Activated T-helper 1 cell treated with anti-CD3 and anti-CD28 coated beads, Interleukin-12 subunit alpha, Interleukin-12 subunit beta, Interleukin-2, Interleukin-4 antibody, amounts not matched to agents 30 ng/mL and 10 ng/mL and 1 ng/mL, durations not matched to agents 14 hours and 24 hours and 36 hours (primary cell): ENCODE measurements at places on chromosomes 7 and 10. TPM values are rescaled to one million over a fixed set of nuclear protein-coding genes. Genes with fewer than 3 reads are reported as not detected.

GRCh38 chr7:21173436-21173835 is 254.4 kb upstream of the SP4 start:
- H3K36me3 ChIP-seq = no peaks in the 10 kb centered on the region
- H3K4me3 ChIP-seq = no peak overlapping the region
- H3K27me3 ChIP-seq = peaks cover 20% of the 10 kb centered on the region

DNA sequence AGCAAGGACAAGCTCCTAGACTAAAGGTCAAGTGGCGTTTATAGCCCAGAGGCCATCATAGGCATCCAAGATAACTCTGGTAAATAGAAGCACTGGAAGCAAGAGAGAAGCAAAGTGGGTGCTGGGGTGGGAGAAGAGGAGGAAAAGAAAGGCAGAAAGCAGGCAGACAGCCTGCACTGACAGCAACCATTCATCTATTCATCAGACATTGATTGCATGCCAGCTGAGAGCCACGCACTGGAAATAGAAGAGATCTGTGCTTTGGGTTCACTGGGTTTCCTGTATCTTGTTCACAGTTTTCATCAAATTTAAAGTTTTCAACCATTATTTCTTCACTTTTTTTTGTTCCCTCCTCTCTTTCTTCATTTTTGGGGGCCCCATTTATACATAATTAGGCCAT is 4.7 kb upstream of the SLIT1 start:
- H3K36me3 ChIP-seq = no peaks in the 10 kb centered on the region
- no peak overlapping the region for H3K27ac ChIP-seq
- H3K4me3 ChIP-seq = no peak overlapping the region
- peaks cover under 1% of the 10 kb centered on the region for H3K4me1 ChIP-seq
- DNase-seq = no peak

GRCh38 chr10:113397047-113397446 is 155.8 kb upstream of the HABP2 start:
- H3K36me3 ChIP-seq = no peaks in the 10 kb centered on the region
- H3K4me1 ChIP-seq = no peaks in the 10 kb centered on the region
- no peak for DNase-seq
- no peak overlapping the region for H3K27ac ChIP-seq
- peaks cover 3% of the 10 kb centered on the region for H3K27me3 ChIP-seq

DNA sequence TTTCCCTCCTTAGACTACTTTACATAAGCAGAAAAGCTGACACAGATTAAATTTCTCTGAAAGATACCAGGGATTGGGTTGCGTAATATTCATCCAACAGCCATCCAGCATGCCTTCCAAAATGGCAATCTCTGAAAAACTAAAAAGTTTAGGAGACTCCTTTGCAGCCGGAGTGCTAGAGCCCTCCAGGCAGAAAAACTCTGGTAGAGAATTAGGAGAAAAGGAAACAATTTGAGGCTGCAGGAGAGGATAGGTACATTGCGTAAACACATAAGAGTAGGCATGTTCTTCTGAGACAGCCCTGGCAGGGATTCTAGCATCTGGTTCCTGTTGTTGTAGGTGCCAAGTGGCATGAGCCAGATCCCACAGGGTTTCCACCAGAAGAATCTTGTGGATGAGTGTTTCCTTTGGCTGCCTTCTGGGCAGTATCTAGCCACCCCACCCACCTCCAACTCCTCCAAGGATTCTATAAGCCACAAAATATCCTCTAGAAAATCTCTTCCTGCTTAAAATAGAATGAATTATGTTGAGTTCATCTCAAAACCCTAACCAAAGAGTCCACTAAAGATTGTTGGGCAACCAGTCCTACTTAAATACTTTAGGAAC is 402.4 kb downstream of the HGF start:
- DNase-seq = no peak
- no peaks in the 10 kb centered on the region for H3K4me1 ChIP-seq
- no peak overlapping the region for H3K27ac ChIP-seq
- H3K36me3 ChIP-seq = no peaks in the 10 kb centered on the region
- H3K27me3 ChIP-seq = no peaks in the 10 kb centered on the region

- peaks cover 50% of the 10 kb centered on the region for H3K4me1 ChIP-seq
- H3K27ac ChIP-seq = peak overlapping the region; percentile 55
- no peaks in the 10 kb centered on the region for H3K27me3 ChIP-seq
- peak overlapping the region; percentile 8 for H3K4me3 ChIP-seq
- peak; percentile 66 for DNase-seq
These were observed 163.8 kb upstream of the KLF6 start for GRCh38 chr10:3948843-3949242.

DNA sequence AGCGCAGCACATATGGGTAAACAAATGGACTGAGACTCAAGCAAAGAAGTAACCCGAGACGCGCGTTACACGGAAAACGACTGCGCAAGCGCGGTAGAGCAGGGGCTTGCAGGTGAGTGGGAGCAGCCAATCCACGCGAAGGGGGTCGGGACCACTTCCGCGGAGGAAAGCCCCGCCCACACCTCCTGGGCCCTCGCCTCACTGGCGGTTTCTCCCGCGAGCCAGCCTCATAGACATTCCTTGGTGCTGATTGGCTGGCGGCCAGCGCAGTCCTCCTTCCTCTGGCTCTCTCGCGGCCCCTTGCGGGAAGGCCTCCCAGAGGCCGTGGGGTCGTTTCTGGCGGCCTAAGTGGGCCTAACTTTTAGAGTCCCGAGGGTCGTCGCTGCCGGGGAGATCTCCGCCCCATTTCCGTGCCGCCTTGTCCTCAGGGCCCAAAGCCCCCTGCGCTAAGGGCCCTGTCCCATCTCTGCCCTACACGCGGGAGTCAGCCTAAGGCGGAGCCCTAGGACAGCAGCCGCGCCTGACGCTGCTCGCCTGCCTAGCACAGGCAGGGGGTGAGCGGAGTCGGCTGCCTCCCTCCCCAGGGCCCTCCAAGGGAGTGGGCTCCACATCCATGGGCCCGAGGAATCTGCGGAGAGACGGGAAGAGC is 9.1 kb upstream of the FXYD4 start:
- peak overlapping the region; percentile 99 for H3K27ac ChIP-seq
- peaks cover 25% of the 10 kb centered on the region for H3K4me1 ChIP-seq
- peak; percentile 98 for DNase-seq
- peaks cover 1% of the 10 kb centered on the region for H3K27me3 ChIP-seq
- peaks cover 10% of the 10 kb centered on the region for H3K36me3 ChIP-seq

- H3K27me3 ChIP-seq = no peaks in the 10 kb centered on the region
- DNase-seq = no peak
- H3K4me3 ChIP-seq = no peak overlapping the region
These were observed 309.8 kb downstream of the ADK start for GRCh38 chr10:74460812-74461211.

- no peak overlapping the region for H3K27ac ChIP-seq
- peaks cover 9% of the 10 kb centered on the region for H3K27me3 ChIP-seq
- H3K36me3 ChIP-seq = peaks cover 16% of the 10 kb centered on the region
- H3K4me1 ChIP-seq = no peaks in the 10 kb centered on the region
- no peak for DNase-seq
- no peak overlapping the region for H3K4me3 ChIP-seq
These were observed 355.6 kb downstream of the RNLS start for GRCh38 chr10:88227342-88228018.

DNA sequence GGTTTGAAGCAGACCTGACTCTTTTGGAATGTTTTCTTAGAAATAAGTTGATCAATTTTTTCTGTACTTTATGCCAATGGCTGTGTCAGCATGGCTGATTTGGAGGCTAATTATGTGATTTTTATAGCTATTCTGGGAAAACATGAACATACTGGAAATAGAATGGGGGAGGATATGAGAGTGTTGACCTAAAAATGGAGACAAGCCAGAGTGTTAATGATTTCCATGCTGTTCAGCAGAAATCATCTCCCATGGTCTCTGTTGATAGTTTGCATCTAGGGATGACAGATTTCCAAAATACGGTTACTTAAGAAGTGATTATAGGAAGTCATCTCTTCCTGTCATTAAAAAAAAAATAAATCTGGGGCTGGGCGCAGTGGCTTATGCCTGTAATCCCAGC is 32.7 kb upstream of the DMTF1 start:
- no peaks in the 10 kb centered on the region for H3K36me3 ChIP-seq
- no peak overlapping the region for H3K27ac ChIP-seq
- H3K27me3 ChIP-seq = peaks cover 1% of the 10 kb centered on the region
- H3K4me1 ChIP-seq = no peaks in the 10 kb centered on the region
- H3K4me3 ChIP-seq = no peak overlapping the region

- H3K4me1 ChIP-seq = no peaks in the 10 kb centered on the region
- H3K4me3 ChIP-seq = no peak overlapping the region
- no peak for DNase-seq
- H3K27me3 ChIP-seq = no peaks in the 10 kb centered on the region
These were observed 845.9 kb downstream of the TYW1 start for GRCh38 chr7:67842571-67842970.

- H3K27ac ChIP-seq = no peak overlapping the region
- no peaks in the 10 kb centered on the region for H3K36me3 ChIP-seq
- no peak for DNase-seq
- no peak overlapping the region for H3K4me3 ChIP-seq
- H3K27me3 ChIP-seq = no peaks in the 10 kb centered on the region
- no peaks in the 10 kb centered on the region for H3K4me1 ChIP-seq
These were observed 306.9 kb upstream of the DGKB start for GRCh38 chr7:15209429-15209828.

GRCh38 chr10:2301227-2301626 is 563.9 kb upstream of the ADARB2 start:
- no peaks in the 10 kb centered on the region for H3K36me3 ChIP-seq
- no peaks in the 10 kb centered on the region for H3K4me1 ChIP-seq
- H3K4me3 ChIP-seq = no peak overlapping the region
- no peak for DNase-seq
- no peaks in the 10 kb centered on the region for H3K27me3 ChIP-seq

DNA sequence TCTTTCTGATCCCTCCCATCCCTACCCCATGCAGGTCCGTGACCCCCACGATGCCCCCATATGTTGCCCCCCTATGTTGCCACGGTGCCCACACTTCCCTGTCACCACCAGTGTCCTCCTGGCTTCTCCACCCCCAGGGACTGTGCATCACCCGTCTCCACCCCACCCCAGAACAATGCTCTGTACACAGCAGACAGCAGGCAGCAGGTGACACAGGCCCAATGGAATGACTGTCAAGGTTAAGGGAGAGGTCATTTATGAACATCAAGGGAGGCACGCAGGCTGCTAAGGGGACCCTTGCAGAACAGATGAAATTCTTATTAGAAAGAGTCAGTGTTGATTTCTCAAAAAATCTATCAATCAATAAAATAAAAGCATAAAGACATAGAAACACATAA is 71.5 kb downstream of the PARP12 start:
- no peaks in the 10 kb centered on the region for H3K36me3 ChIP-seq
- no peaks in the 10 kb centered on the region for H3K27me3 ChIP-seq
- H3K4me1 ChIP-seq = no peaks in the 10 kb centered on the region
- H3K27ac ChIP-seq = no peak overlapping the region
- DNase-seq = no peak

DNA sequence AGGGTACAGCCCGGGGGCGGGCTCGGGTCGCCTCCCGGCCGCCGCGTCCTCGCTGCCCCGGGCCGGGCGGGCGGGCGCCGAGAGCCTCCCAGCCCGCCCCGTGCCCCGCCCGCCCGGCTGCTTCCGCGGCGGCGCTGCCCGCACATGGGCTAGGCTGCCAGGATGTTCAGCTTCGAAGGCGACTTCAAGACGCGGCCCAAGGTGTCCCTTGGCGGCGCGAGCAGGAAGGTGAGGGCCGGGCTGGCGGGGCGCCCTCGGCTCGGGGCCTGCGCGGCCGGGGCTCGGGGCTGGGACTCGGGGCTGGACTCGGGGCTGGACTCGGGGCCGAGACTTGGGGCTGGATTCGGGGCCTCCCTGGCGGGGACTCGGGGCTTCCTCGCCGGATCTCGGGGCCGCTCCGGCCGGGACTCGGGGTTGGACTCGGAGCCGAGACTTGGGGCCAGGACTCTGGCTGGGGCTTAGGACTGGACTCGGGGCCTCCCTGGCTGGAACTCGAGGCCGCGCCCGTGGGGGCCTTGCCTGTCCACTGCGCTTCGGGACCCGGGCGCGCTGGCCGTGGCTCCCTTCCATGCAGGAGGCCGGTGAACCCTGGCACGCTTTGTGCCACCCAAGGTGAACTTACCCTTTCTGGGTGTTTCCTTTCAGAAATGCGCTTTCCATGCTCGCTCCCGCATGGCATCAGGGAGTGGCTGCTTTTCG is 534 bp downstream of the UBE3C start:
- peak overlapping the region; percentile 77 for H3K27ac ChIP-seq
- peaks cover 40% of the 10 kb centered on the region for H3K36me3 ChIP-seq
- peaks cover 48% of the 10 kb centered on the region for H3K4me1 ChIP-seq
- peak; percentile 69 for DNase-seq
- H3K4me3 ChIP-seq = peak overlapping the region; percentile 87

DNA sequence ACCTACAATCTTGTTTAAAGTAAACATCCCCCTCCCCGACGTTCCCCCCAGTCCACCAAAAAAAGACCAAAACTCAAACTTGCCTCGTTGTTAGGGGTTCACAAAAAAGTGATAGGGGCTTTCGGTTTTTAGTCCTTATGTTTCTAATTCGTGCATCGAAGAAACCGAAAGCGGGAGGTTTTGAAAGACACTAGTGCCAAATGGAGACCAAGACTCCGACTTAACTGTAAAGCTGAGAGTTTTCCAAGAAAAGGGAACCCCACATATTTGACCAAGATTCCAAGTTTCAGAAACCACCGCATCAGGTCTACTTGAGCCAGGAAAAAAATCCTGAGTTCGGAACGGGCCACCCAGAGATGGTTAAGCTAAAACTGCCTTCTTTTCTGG is 534 bp downstream of the PSMA2 start:
- peak overlapping the region; percentile 99 for H3K4me3 ChIP-seq
- H3K27ac ChIP-seq = peak overlapping the region; percentile 91
- H3K36me3 ChIP-seq = peaks cover 35% of the 10 kb centered on the region
- peak; percentile 36 for DNase-seq
- no peaks in the 10 kb centered on the region for H3K27me3 ChIP-seq

The TLX1 gene
- total RNA-seq = not detected in 2 replicates

The PIK3CG gene
- 38.7 and 39.3 TPM in 2 replicates for total RNA-seq

The PSD gene
- total RNA-seq = 9.9 and 10.6 TPM in 2 replicates

The ANKRD61 gene
- total RNA-seq = 0.44 and 0.56 TPM in 2 replicates

The SEMA3E gene
- total RNA-seq = not detected in 2 replicates

The SPDYE11 gene
- total RNA-seq = not detected in 2 replicates

The NKX2-3 gene
- not detected in 2 replicates for total RNA-seq

The CCL24 gene
- total RNA-seq = not detected in 2 replicates

The SPACDR gene
- total RNA-seq = 2.8 and 2.9 TPM in 2 replicates

The ANKRD7 gene
- not detected in 2 replicates for total RNA-seq

The SHH gene
- total RNA-seq = not detected in 2 replicates

The ITPRID1 gene
- total RNA-seq = not detected in 2 replicates

The IKZF5 gene
- 17.4 and 21.9 TPM in 2 replicates for total RNA-seq

The TACR2 gene
- total RNA-seq = not detected in 2 replicates
